NCI-H1694 (cell line): ENCODE measurements at places on chromosomes 3 and 15.

DNA sequence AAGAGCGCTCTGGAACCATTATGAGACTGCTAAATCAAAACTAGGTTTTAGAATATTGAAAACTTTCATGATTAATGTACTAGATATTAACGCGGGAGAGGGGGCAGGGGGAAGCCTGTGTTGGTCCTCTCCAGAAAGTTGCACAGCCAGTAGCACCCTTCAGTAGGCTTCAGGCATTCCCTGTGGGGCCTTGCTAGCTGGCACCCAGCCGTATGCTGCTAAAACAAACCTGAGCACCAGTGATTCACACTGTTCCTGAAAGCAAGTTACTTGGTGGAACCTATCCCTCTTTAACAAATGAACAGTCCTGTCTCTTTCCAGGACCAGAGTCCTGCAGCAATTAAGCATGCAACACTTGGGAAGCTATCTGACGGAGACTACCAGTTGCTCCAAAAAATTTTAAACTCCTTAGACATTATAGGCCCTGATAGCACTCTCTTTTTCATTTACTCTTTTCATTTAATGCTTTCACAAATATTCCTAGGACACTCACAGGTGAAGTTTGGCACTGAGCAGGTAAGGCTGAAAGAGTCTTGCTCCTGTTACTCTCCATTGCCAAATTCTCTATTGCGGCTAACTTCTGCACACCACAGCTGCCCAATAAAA, 1.2 kb upstream of the ATRIP start:
- DNase-seq = no peak

GRCh38 chr3:14946739-14947099, 664 bp upstream of the NR2C2 start:
- no peak for DNase-seq

GRCh38 chr3:72899349-72899765, 11.5 kb downstream of the GXYLT2 start:
- no peak for DNase-seq

GRCh38 chr3:133159498-133160475, 121.6 kb downstream of the TMEM108 start:
- no peak for DNase-seq

DNA sequence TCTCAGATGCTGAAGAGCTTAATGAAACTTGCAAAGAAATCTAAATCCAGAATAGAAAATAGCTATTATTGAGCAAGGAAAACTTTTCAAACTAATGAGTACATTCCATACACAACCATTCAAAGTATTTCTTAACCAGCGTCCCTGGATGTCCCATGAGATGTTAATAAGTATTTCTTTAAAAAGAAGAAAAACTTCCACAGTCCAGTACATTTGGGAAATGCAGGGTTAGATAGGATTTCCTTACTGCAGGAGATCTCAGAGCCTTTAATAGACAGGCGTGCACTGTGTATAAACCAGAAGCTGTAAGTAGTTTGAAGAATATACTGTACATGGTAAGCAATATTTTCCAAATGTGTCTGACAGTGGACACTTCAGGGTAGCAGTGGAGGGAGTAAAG, 29.6 kb upstream of the BHLHE40 start:
- no peak for DNase-seq

- DNase-seq = no peak
Observed at GRCh38 chr3:56023546-56023945, 444.7 kb downstream of the ERC2 start.

DNA sequence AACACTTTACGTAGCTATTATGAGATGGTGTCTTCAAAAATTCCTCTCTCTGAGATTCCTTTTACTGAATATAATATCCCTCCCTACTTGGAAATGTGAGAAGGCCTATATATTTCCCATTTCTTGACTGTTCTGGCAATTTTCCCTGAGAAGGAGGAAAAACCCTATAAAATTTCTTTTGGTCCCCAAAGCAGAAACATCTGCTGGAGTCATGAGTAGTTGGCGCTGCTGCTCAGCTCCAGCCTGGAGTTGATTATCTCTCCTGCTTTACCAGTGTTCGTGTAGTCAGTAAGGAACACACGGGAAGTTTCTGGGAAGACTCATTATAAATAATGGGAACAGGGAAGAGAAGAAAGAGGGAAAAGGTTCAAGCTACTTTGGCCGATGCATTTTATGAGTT, 680.1 kb downstream of the EPHA3 start:
- DNase-seq = no peak

GRCh38 chr3:61334783-61335182, 83.5 kb upstream of the FHIT start:
- no peak for DNase-seq

GRCh38 chr3:127352612-127353011, 64.8 kb upstream of the PRR20G start:
- DNase-seq = no peak

DNA sequence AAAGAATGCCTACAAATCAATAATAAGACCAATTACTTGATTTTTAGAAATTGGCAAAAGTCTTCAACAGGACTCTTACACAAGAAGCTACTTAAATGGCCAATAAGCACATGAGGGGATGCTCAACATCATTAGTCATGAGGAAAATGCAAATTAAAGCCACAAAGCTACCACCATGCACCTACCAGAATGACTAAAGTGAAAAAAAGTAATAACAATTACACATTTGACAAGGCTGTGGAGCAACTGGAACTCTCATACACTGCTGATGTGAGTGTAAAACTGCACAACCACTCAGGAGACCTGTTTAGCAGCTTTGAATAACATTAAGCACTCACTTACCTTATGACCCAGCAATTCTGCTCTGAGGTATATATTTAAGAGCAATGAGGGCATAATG, 68.4 kb downstream of the PPCDC start:
- no peak for DNase-seq

- DNase-seq = no peak
Observed at GRCh38 chr15:66803182-66803729, 101.2 kb downstream of the SMAD6 start.

DNA sequence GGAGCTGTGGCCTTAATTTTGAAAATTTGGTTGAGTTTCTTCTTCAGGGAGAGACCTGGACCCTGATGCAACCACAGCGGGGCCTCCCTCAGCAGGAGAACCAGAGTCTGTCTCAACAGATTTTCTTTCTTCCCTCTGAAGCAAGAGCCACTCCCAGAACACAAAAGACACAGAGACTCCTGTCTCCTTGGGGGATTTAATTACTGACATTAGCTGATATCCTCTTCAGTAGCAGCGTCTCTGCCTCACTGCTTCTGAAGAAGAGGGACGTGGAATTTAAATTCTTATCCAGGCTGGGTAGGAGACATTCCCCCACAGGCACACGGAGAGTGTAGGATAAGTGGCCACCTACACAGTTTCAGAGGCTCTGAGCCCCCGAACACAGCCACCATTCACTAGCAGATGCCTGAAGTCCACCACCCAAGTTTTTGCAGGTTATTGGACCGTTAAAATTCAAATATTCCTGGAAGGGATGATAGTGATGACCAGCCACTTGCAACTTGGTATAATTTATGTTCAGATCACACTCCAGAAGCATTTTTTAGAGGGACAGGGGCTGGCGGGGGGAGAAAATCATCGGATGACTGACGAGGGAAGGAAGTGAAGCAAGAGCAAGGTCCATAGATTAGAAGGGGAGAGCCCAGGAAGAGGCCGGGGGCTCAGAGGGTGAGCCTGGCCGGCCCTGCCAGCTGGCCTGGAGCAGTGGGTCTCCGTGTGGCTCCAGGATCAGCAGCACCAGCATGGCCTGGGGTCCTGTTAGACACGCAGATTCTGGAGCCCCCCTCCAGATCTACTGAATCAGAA, 109.7 kb downstream of the BDH1 start:
- DNase-seq = no peak

- DNase-seq = peak; percentile 9
Observed at GRCh38 chr15:63374686-63375520, 6.7 kb downstream of the CA12 start.

DNA sequence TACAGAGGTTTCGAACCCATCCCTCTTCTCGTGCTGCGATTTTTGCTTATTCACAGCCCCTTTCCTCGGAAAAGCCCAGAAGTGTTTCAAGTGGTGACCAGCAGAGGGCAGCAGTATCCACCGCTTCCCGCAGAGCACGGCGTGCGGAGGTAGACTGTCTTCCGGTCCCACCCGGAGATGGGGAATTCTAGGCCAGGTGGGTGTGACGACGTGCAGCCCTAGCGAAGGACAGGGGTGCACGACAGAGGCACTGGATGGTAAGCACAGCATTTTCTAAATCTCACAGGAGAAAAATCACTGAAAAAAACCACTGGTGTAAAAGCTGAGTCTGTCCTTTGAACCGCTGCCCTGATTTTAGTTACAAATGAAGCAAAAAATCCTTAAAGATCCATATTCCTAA, 7.4 kb upstream of the PSMD6 start:
- peak; percentile 16 for DNase-seq

DNA sequence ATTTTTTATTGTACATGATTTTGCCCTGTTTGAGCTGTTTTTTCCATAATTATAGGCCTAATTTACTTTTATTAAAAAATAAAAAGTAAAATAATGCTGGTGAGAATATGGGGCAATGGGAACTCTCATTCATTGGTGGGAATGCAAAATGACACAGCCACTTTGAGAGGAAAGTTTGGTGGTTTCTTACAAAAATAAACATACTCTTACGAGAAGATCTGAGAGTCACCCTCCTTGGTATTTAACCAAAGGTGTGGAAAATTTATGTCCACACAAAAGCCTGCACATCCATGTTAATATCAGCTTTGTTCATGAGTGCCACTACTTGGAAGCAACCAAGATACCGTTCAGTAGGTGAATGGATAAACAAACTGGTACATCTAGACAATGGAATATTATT, 9.8 kb downstream of the MUC13 start:
- DNase-seq = no peak

- no peak for DNase-seq
Observed at GRCh38 chr15:98753726-98754656, 105.7 kb downstream of the IGF1R start.

DNA sequence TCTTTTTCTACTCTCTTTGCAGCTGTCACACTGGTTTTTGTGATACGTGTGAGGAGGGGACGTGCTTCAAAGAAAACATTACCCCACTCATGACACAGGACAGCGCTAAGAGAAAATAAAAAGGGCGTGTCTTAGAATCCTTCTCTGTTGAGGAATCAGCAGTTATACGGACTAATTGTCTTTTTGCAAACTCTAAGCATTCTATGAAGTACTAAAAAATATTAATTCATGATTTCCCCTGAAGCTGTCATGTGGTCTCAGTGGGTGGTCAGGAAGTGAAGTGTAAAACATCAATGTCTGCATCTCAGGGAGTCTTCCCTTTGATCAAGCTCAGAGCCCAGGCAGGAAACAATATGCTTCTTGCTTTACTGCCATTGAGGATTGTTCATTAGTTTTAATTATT, 117.5 kb upstream of the CRBN start:
- DNase-seq = no peak

GRCh38 chr15:47754312-47754711, 37.0 kb downstream of the SEMA6D start:
- no peak for DNase-seq

DNA sequence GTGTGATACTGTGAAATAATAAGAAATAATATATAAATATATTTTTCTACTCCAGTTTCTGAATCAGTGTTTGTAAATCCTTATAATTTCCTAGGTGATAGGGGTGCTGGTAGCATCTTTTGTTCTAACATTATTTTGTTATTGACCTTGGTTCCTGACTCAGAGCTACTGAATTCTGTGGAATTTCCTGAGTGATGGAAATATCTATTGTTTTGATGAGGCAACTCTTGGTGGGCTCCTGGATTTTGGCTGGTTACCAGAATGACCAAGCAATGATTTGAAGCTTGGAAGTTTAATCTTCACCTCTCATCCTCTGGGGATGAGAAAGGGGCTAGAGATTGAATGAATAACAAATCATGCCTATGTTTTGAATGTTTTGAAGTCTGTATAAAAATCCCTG, 377.3 kb downstream of the LPP start:
- DNase-seq = no peak

GRCh38 chr15:56737791-56738190, 4.5 kb upstream of the ZNF280D start:
- no peak for DNase-seq

GRCh38 chr15:36644191-36644896, 64.9 kb downstream of the CDIN1 start:
- DNase-seq = peak; percentile 72

DNA sequence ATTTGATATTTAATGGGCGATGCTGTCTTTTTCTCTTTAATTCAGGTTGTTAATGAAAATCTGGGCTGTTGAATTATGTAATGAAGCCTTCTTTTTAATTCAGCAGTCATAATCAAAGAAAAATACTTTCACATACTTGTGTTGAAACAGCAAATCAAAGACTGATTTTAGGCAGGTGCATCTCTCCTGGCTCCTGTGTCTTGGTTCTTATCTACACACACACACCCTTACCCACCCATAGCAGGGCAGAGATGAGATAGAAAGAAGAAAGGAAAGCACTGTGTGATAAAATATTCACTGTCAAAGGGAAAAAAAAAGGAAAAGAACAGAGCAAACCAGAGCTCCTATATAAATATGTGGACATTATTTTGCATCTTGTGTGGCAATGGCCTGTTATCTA, 130.6 kb upstream of the CGNL1 start:
- DNase-seq = no peak

- DNase-seq = no peak
Observed at GRCh38 chr3:87833039-87833377, 225.8 kb downstream of the CGGBP1 start.

GRCh38 chr3:10845839-10846656, 30.0 kb downstream of the SLC6A11 start:
- DNase-seq = no peak

DNA sequence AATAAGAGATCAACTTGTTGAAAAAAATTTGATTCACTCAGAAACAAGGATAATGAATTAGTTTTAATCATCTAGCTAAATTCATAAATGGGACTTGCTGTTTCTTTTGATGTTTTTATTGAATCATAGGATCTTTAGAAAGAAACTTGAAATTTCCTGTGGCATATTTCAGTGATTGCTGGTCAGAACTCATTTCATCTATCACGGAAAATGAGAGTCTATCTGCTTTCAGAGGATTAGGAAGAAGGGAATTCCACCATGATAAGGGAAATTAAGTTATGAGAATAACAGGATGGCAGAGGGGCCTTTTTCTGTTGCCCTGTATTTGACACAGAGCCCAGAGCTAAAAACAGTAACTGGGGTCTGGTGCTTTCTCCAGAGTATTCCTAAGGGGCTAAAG, 44.9 kb upstream of the CCNL1 start:
- DNase-seq = no peak

- DNase-seq = no peak
Observed at GRCh38 chr3:119898478-119899191, 116.7 kb downstream of the NR1I2 start.

GRCh38 chr15:65323071-65323511, 18.6 kb downstream of the RNU5B-1 start:
- DNase-seq = peak; percentile 93

GRCh38 chr3:81601707-81602305, 159.6 kb downstream of the GBE1 start:
- DNase-seq = no peak

DNA sequence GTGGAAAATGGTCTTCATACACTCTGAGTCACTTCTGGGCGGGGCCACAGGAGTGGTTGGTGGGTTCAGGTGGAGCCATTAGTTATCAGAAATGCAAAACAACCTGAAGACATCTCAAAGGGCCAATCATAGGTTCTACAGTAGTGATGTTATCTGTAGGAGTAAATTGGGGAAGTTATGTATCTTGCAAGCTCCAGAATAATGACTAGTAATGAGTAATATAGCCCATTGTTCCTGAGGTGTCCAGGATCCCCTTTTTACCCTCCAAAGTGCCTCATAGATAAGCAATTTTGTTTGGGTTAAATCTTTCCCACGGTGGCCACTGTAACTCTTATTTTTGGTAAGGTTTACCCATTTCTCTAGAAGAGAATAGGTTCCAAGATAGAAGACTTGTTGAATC, 91.7 kb downstream of the PIK3R4 start:
- DNase-seq = no peak
